CD4-positive, alpha-beta T cell treated with Interleukin-10 for 1 hour (primary cell): ENCODE measurements at places on chromosomes 2 and 18.

DNA sequence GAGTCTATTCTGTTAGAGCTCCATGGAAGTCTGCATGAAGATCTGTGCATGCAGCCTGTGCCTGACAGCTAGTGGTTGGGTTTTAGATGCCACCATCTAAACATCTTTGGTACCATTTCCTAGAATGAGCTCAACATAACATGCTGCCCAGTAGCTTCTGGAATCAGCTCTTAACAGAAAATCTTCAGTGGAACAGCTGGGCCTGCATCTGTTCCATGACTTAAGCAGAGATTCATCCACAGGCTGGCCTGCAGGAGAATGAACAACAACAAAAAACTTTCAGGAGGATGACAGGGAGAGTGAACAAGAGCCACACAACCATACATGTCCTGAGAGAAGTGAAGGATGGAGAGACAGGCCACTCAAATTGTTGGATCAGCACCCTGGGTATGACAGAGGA is 316.6 kb downstream of the RDH14 start:
- no peak for DNase-seq

DNA sequence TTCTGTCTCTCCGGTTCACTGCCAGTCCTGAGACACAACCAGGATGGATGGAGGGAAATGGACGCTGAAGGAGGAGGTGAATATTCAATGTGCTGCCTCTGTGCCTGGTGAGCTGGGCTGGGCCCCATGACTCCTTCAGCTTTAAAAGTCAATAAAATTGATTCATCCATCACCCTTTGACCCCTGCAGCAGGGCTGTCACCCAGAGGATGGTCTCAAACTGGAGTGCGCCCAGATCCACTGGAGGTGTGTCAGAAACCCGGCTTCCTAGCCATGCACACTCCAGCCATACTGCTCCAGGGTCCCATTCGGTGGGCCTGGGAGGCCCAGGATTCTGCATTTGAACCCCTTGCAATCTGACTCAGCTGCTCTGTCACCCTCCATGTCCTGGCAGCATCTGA is 94.1 kb upstream of the BOD1L2 start:
- DNase-seq, result no peak

DNA sequence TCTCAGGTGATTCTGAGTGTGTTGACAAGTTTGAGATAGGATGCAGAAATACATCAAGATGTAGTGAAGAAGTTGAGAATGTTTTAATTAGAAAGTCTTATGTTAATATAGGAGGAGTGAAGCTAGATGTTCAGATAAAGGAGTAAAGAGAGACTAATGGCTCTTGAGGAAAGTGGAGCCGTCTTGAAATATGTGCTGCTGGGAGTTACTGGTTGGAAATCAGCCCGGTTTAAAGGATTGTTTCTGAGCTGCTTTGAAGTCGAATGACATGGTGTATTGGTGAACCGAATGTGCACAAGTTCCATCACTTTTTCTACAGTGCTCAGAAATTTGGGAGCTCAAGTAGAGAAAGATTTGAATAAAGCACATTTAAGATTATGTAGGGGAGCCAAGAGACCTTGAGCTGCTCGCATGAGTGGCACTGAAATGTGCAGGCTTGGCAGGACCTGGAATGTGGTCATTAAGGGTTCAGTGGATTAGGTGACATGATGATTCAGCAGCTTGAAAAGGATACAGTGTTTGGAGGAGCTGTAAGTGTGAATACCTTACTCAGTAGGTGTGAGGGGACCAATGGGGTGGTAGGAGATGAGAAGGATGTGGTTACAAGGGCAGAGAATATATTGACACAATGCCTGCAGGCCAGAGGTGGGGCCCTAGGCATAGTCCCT is 68.6 kb downstream of the CAB39 start:
- peak; percentile 66 for DNase-seq

DNA sequence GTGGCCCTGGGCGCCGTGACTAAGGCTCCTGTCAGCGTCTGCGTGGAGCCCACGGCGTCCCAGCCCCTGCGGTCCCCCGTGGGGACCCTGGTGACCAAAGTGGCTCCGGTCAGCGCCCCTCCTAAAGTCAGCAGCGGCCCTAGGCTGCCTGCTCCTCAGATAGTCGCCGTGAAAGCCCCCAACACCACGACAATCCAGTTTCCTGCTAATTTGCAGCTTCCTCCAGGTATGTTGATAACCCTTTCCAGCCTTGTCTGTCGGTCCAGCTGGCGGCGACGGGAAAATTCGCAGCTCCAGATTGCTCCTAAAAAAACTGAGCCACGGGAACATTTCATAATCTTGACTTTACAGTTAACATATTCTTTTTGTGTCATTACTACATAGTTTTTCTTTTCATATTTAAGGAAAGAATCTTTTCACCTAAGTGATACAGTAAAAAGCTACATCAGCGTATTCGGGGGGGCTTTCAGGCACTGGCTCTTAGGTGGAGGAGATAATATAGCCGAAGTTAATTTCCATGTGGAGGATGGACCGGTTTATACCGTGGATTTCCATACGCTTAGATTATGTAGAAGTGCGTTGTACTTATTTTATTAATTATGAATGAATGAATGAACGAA is 916 bp downstream of the TAF4B start:
- DNase-seq, result no peak

- DNase-seq, result no peak
These were observed 265.3 kb upstream of the ZEB2 start for GRCh38 chr2:144785253-144785652.

GRCh38 chr2:165467921-165468320 is 1.6 kb upstream of the CSRNP3 start:
- no peak for DNase-seq

GRCh38 chr18:44997174-44997573 is 316.5 kb downstream of the SETBP1 start:
- no peak for DNase-seq

GRCh38 chr2:186126181-186126580 is 359.9 kb upstream of the ZC3H15 start:
- no peak for DNase-seq

- no peak for DNase-seq
These were observed 2.1 kb downstream of the CNTNAP5 start for GRCh38 chr2:124027182-124027581.

DNA sequence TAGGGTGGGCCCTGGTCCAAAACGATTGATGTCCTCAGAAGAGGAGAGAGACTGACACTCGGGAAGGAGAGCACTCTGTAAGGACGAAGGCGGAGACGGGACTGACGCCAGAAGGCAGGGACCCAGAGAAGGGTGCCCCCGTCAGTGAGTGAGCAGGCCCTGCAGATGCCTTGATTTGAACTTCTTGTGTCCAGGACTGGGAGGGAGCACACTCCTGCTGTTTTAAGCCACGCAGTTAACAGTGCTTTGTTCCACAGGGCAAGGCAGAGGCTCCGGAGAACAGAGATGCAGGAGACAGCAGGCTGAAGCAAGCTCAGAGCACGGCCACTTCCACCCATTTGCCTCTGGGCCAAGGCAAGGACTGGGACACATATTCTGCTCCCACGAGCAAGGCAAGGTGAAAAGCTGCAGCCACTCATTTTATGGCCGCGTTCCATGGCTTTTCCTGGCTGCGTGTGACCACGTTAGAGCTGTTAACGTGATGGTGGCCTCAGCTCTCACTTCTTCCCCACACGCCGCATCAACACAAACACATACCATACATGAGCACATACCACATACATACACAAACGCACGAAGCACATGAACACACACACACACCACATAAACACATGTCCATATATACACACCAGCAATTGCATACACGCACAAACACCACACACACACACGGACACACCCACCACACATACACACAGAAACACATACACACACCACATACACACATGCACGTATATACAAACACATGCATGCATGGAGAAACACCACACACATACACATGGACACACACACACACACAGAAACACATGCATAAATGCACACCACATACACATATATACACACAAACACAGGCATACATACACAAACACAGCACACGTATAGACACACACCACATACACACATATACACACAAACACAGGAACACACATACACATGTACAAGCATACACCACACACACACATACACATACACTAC is 521.0 kb upstream of the MYT1L start:
- DNase-seq, result no peak

DNA sequence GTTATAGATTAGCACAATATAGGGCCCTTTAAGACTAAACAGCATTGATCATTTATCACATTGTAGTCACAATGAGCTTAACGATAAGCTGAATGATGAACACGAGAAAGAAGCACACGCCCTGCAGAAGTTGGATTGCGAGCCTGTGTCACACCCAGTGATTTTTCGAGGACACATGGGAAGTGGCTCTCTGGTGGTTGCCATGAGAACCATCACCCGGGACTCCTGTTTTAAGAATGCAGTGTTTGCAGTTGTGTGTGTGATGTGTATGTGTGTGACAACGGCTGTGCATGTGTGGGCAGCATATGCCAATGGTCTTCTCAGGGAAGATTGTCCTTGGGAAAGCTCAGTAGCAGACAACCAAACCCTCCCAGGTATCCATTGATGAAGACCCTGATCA is 69.2 kb downstream of the PDCL3 start:
- DNase-seq, result no peak

GRCh38 chr2:73870084-73870483 is 22.7 kb upstream of the ACTG2 start:
- DNase-seq, result no peak

- no peak for DNase-seq
These were observed 414.4 kb downstream of the MTX2 start for GRCh38 chr2:176683618-176684111.

DNA sequence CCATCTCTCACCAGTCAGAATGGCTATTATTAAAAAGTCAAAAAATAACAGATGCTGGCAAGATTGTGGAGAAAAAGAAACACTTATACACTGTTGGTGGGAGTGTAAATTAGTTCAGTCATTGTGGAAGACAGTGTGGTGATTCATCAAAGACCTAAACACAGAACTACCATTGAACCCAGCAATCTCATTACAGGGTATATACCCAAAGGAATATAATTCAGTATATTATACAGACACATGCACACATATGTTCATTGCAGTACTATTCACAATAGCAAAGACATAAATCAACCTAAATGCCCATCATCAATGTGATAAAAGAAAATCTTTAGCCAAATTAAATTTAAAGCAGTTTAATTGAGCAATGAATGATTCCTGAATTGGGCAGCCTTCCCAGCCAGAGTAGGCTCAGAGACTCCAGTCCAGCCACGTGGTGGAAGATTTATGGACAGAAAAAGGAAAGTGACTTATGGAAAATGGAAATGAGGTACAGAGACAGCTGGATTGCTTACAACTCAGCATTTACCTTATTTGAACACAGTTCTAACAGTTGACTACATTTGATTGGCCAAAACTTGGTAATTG is 377.1 kb upstream of the SLC39A10 start:
- no peak for DNase-seq

DNA sequence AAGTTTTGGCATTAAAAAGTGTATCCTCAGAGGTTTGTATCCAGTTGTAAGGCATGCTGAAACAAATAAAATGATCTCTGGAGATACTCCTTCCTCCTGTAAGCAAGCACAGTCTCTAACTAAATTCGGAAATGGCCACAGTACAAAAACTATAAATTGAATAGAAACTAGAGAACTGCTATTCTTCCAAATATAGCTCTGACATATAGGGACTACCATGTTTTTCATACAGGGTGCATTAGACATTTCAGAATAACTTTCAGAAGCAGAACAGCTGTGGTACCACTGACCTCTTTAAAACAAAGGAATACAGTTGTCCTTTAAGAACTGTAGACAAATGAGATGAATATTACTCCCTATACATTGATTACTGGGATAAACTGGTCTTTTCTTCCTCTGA is 568.5 kb downstream of the ARHGAP15 start:
- DNase-seq, result no peak

GRCh38 chr2:223884399-223884798 is 47.0 kb upstream of the AP1S3 start:
- DNase-seq, result no peak

- no peak for DNase-seq
These were observed 3.5 kb upstream of the FAM124B start for GRCh38 chr2:224405412-224405811.

- no peak for DNase-seq
These were observed 177.8 kb downstream of the TXNL1 start for GRCh38 chr18:56460581-56460980.

GRCh38 chr2:18518116-18519111 is 42.0 kb downstream of the RDH14 start:
- DNase-seq, result no peak

DNA sequence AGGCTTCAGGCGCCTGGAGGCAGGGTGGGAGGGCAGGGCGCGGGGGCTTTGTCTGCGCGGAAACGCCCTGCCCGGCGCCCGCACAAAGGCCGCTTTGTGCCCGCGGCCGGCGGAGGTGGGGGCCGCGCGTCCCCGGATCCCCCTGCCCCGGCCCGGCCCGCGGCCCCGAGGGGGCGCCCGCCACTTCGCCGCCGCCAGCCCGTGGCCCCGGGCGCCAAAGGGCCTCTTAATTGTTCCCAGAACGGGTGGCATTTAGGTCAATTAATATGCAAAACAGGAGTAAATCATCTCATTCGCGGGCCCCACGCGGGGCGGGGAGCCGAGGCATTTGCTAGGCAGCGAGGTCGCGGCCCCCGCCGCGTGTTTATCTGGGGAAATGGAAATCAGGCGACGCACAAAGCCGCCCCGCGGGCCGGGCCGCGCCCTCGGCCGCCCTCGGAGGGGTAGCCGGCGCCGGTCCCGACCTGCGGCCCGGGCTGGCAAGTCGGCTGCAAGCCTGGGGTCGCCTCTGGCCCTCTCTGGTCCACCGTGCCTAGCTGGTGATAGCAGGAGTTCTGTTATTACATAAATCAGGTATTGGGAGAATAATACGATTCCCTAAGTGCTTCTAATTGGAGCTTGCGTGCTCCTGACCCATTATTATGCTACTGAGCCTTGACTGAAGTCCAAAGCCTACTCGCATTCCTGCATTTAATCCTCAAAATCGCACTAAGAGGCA is 148.2 kb upstream of the GLI2 start:
- DNase-seq, result no peak

- DNase-seq, result no peak
These were observed 76.4 kb upstream of the CNGA3 start for GRCh38 chr2:98269830-98270229.

GRCh38 chr2:135667045-135667444 is 74.6 kb upstream of the UBXN4 start:
- no peak for DNase-seq

GRCh38 chr18:328928-329327 is 61.1 kb upstream of the THOC1 start:
- no peak for DNase-seq

DNA sequence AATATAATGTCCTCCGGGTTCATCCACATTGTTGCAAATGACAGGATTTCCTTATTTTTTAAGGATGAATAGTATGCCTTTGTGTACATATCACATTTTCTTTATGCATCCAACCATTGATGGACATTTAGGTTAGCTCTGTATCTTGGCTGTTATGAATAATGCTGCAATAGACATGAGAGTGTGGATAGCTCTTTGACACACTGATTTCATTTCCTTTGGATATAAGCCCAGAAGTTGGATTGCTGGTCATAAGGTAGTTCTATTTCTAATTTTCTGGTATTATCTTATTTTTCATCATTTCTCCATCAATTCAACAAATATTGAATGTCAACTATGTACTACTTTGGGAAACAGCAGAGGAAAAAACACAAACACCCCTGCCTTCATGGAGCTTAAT is 423.3 kb downstream of the MTX2 start:
- no peak for DNase-seq
